Purkinje cell (primary cell): ENCODE measurements at places on chromosomes 7 and 10. TPM values are rescaled to one million over a fixed set of nuclear protein-coding genes. Genes with fewer than 3 reads are reported as not detected.

ZNF680 gene
- 25.8 and 32.1 TPM in 2 replicates for polyA plus RNA-seq

PALD1 gene
- not detected in 2 replicates for polyA plus RNA-seq

EPDR1 gene
- 59.1 and 64.7 TPM in 2 replicates for polyA plus RNA-seq

ERLIN1 gene
- 5.8 and 7.7 TPM in 2 replicates for polyA plus RNA-seq

NSUN6 gene
- polyA plus RNA-seq = 12.6 and 17.3 TPM in 2 replicates

IKZF5 gene
- 11.2 and 13.7 TPM in 2 replicates for polyA plus RNA-seq

FOXP2 gene
- polyA plus RNA-seq = 24.4 and 41.5 TPM in 2 replicates

ZNF655 gene
- polyA plus RNA-seq = 25.2 and 29.7 TPM in 2 replicates

PIK3AP1 gene
- polyA plus RNA-seq = not detected in 2 replicates

KCNIP2 gene
- polyA plus RNA-seq = 1.3 and 3.6 TPM in 2 replicates

SLC26A3 gene
- not detected in 2 replicates for polyA plus RNA-seq

ASAH2B gene
- polyA plus RNA-seq = 8.2 and 10.8 TPM in 2 replicates

DGKB gene
- 57.1 and 65.8 TPM in 2 replicates for polyA plus RNA-seq

CH25H gene
- not detected in 2 replicates for polyA plus RNA-seq

SYPL1 gene
- 16.1 and 34.0 TPM in 2 replicates for polyA plus RNA-seq

STOX1 gene
- polyA plus RNA-seq = 5.8 and 9.3 TPM in 2 replicates

ADIRF gene
- 3.3 and 4.2 TPM in 2 replicates for polyA plus RNA-seq

SVOPL gene
- not detected in 2 replicates for polyA plus RNA-seq

SLC18A2 gene
- 1.1 and 2.5 TPM in 2 replicates for polyA plus RNA-seq
